PC-3 (cell line): ENCODE measurements at places on chromosomes 6 and 20. TPM values are rescaled to one million over a fixed set of nuclear protein-coding genes. Genes with fewer than 3 reads are reported as not detected.

CCN6 gene
- total RNA-seq = not detected in 2 replicates

ASIP gene
- total RNA-seq = not detected in 2 replicates

BMP7 gene
- total RNA-seq = not detected in 2 replicates

ZNF334 gene
- 0.52 and 0.58 TPM in 2 replicates for total RNA-seq

KIF25 gene
- total RNA-seq = not detected in 2 replicates

SSTR4 gene
- not detected in 2 replicates for total RNA-seq

UBE2V1 gene
- 118 and 119 TPM in 2 replicates for total RNA-seq

RIPPLY2 gene
- total RNA-seq = not detected in 2 replicates

SPATS1 gene
- total RNA-seq = not detected in 2 replicates

DST gene
- 81.5 and 90.8 TPM in 2 replicates for total RNA-seq

RPS18 gene
- 2,873 and 3,161 TPM in 2 replicates for total RNA-seq

FOXQ1 gene
- 7.5 and 12.4 TPM in 2 replicates for total RNA-seq

ZNF512B gene
- 18.0 and 24.1 TPM in 2 replicates for total RNA-seq

PRICKLE4 gene
- 0.26 and 1.7 TPM in 2 replicates for total RNA-seq

ACTL10 gene
- 1.6 and 2.8 TPM in 2 replicates for total RNA-seq
